Aorta (tissue), 5 donors: ENCODE measurements at places on chromosomes 2 and 18. TPM values are rescaled to one million over a fixed set of nuclear protein-coding genes. Genes with fewer than 3 reads are reported as not detected.

DNA sequence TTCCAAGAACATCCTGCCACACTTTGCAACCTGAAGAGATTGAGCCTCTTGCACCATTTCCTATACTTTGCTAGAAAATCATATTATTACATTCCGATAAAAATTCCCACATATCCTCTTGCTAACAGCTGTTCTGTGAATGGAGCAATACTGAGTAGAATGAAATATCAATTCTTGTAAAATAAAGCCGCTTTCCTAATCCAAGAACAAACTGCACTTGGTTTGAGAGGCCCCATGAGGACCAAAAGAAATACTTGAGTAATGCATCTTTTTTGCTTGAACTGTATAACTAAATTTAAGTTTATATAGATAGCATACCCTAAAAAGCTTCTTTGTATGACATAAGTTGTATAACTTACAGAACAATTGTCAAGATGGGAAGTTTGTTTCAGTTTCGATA is 632.4 kb upstream of the SLC8A1 start:
- H3K27me3 ChIP-seq, result no peaks in the 10 kb centered on the region
- no peaks in the 10 kb centered on the region for H3K4me1 ChIP-seq
- no peaks in the 10 kb centered on the region for H3K36me3 ChIP-seq
- H3K4me3 ChIP-seq, result no peak overlapping the region

Gene NTSR2
- polyA plus RNA-seq, result not detected

DNA sequence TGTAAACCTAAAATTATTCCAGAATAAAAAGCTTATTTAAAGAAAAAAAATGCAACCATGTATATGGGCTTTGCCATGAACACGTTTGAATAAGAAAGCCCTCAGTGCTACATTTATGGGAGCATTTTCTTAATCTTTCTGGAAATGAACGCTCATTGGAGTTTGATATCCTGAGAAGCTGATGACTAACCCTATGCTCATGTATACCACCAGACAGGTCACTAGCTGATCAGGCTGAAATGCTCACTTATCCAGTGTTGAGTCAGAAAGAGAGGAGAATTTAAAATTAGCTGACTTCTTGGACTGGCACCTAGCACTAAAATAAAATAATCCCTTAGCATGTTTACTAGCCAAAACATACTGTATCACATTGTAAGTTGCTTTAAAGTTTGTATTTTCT is 254.9 kb upstream of the SIX3 start:
- no peak overlapping the region for H3K4me3 ChIP-seq
- no peaks in the 10 kb centered on the region for H3K4me1 ChIP-seq
- no peaks in the 10 kb centered on the region for H3K27me3 ChIP-seq
- H3K27ac ChIP-seq, result no peak overlapping the region

DNA sequence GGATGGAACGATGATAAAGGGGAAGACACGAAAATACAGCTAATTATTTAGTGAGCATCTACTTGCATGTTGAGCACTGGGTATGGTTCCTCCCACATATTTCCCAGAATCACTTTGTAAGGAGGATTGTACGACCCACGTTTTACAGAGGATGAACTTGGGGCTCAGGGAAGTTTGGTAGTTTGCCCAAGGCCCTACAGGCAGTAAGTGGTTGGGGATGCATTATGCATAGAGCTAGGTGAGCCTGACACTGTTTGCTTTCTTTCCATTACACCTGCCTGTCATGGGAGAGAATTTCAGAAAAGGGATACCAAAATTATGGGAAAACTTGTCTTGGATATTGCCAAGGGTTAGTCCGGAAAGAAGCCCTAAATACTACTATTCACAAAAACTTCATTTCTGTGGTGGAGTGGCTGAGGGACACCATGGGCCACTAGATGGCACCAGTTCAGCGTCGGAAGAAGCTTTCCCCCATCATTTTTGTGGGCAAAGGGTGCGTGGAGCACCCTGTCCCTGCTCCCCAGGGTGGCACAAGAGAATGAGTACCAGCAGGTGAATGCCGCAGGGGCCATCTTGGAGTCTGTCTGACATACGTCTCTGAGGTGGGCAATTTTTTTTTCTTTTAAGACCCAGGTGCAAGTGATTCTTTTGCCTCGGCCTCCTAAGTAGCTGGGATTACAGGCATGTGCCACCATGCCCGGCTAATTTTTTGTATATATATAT is 23.5 kb upstream of the C18orf32 start:
- no peak overlapping the region for H3K27ac ChIP-seq
- no peaks in the 10 kb centered on the region for H3K36me3 ChIP-seq
- H3K27me3 ChIP-seq, result no peaks in the 10 kb centered on the region
- no peak overlapping the region for H3K4me3 ChIP-seq
- no peaks in the 10 kb centered on the region for H3K4me1 ChIP-seq

DNA sequence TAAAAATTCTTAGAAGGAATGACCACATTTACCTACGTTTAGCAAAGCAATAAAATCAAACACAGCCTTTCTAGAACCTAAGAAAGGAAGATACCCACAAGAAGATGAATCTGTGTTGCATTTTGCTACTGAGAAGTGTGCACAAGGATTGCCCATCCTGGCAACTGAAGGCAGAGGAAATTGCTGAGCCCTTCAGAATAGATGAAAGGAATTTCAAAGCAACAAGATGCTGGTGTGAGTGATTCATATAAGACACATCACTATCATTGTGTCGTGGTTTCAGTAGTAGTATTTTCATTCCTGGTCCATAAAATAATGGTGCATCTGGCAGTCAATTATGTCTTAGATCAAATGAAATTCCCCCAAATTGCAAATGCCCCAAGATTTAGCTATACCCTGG is 48.4 kb upstream of the ANKRD44 start:
- H3K27me3 ChIP-seq, result no peaks in the 10 kb centered on the region
- no peak overlapping the region for H3K27ac ChIP-seq
- no peak overlapping the region for H3K4me3 ChIP-seq
- no peaks in the 10 kb centered on the region for H3K36me3 ChIP-seq
- DNase-seq, result no peak
- H3K4me1 ChIP-seq, result no peaks in the 10 kb centered on the region

- H3K36me3 ChIP-seq, result no peaks in the 10 kb centered on the region
- H3K4me1 ChIP-seq, result no peaks in the 10 kb centered on the region
- no peaks in the 10 kb centered on the region for H3K27me3 ChIP-seq
- no peak overlapping the region for H3K27ac ChIP-seq
- peak; percentile 64 for DNase-seq
These were observed 263.8 kb downstream of the PHLPP1 start for GRCh38 chr18:62979176-62979575.

Gene TGFA
- 1.3 TPM for polyA plus RNA-seq

Gene TCF23
- polyA plus RNA-seq, result not detected

Gene COL6A3
- 7.3 TPM for polyA plus RNA-seq

Gene NCKAP5
- polyA plus RNA-seq, result 0.75 TPM

Gene ABCG5
- polyA plus RNA-seq, result 8.8 TPM

GRCh38 chr2:33292981-33293595 is 183.4 kb upstream of the RASGRP3 start:
- H3K36me3 ChIP-seq, result peaks cover 2% of the 10 kb centered on the region
- H3K27me3 ChIP-seq, result no peaks in the 10 kb centered on the region
- H3K27ac ChIP-seq, result peak overlapping the region; percentile 97
- DNase-seq, result no peak
- H3K4me1 ChIP-seq, result peaks cover 11% of the 10 kb centered on the region

DNA sequence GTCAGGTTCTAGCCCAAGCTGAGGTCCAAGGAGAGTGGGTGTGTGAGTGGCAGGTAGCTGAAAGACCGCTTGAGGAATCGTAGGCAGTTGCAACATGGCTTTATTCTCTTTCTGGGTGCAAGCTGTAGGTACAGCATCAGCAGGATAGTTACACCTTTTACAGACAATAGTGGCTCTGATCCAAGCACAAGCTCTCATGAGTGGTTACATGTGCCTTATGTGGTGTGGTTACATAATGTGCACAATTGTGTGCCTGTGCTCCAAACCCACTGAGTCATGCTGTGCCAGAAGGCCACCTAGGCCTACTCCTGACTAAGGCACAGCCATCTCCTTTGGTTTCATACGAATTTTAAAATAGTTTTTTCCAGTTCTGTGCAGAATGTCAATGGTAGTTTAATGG is 227.6 kb downstream of the SATB2 start:
- no peaks in the 10 kb centered on the region for H3K4me1 ChIP-seq
- DNase-seq, result no peak
- no peak overlapping the region for H3K4me3 ChIP-seq
- no peaks in the 10 kb centered on the region for H3K36me3 ChIP-seq

DNA sequence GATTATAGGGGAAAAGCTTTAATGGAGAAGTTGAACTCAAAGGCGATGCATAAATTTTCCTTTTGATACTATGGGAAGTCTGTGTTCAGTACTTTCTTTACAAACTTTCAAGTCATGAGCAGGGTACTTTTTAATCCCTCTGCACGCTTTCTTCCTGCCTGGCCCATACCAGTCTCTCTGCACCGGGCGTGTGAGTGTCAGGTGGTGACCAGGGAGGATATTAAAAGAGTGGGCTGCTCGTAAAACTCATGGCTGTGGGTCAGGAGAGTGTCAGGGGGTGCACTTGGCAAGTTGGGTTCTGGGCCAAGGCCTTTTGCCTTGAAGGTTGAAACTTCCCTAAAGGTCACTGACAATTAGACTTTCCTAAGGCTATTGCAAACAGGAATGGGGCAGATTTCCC is 367.8 kb downstream of the GPD2 start:
- H3K27ac ChIP-seq, result no peak overlapping the region
- H3K27me3 ChIP-seq, result no peaks in the 10 kb centered on the region
- H3K36me3 ChIP-seq, result no peaks in the 10 kb centered on the region
- H3K4me3 ChIP-seq, result no peak overlapping the region

Gene CCDC148
- not detected for polyA plus RNA-seq

GRCh38 chr2:42929546-42930024 is 137.2 kb upstream of the HAAO start:
- peaks cover 5% of the 10 kb centered on the region for H3K4me1 ChIP-seq
- no peak overlapping the region for H3K4me3 ChIP-seq
- DNase-seq, result peak; percentile 32
- H3K27ac ChIP-seq, result peak overlapping the region; percentile 71
- no peaks in the 10 kb centered on the region for H3K27me3 ChIP-seq
- no peaks in the 10 kb centered on the region for H3K36me3 ChIP-seq

DNA sequence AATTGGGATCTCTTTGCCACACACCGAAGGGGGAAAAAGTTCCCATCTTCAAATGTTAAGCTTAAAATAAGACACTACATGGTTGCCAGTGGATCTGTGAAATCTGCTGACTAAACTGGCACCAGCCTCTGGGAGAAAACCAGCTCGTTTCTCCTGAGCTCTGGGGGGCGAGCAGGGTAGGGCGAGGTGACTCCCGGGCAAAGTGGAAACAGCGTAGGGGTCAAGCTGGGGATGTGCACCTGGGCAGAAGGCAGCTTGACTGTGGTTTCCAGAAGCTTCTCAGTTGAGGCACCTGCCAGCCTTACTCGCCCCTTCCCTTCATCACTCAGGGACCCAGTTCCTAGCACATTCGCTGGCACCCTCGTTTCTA is 62.8 kb downstream of the SFXN5 start:
- no peaks in the 10 kb centered on the region for H3K27me3 ChIP-seq
- no peak overlapping the region for H3K4me3 ChIP-seq
- H3K36me3 ChIP-seq, result no peaks in the 10 kb centered on the region

Gene STARD6
- not detected for polyA plus RNA-seq

Gene CCDC74B
- polyA plus RNA-seq, result 5.6 TPM

GRCh38 chr2:71546777-71547281 is 93.5 kb downstream of the DYSF start:
- H3K27ac ChIP-seq, result no peak overlapping the region
- no peaks in the 10 kb centered on the region for H3K36me3 ChIP-seq
- no peaks in the 10 kb centered on the region for H3K4me1 ChIP-seq
- no peak overlapping the region for H3K4me3 ChIP-seq
